H1 (cell line): ENCODE measurements at places on chromosomes 5 and 9. TPM values are rescaled to one million over a fixed set of nuclear protein-coding genes. Genes with fewer than 3 reads are reported as not detected.

BTNL3 gene
- total RNA-seq, result not detected in 2 replicates

GRXCR2 gene
- not detected in 2 replicates for total RNA-seq

GRCh38 chr9:14768405-14769229, 46.1 kb upstream of the CER1 start:
- DNase-seq, result no peak

DNA sequence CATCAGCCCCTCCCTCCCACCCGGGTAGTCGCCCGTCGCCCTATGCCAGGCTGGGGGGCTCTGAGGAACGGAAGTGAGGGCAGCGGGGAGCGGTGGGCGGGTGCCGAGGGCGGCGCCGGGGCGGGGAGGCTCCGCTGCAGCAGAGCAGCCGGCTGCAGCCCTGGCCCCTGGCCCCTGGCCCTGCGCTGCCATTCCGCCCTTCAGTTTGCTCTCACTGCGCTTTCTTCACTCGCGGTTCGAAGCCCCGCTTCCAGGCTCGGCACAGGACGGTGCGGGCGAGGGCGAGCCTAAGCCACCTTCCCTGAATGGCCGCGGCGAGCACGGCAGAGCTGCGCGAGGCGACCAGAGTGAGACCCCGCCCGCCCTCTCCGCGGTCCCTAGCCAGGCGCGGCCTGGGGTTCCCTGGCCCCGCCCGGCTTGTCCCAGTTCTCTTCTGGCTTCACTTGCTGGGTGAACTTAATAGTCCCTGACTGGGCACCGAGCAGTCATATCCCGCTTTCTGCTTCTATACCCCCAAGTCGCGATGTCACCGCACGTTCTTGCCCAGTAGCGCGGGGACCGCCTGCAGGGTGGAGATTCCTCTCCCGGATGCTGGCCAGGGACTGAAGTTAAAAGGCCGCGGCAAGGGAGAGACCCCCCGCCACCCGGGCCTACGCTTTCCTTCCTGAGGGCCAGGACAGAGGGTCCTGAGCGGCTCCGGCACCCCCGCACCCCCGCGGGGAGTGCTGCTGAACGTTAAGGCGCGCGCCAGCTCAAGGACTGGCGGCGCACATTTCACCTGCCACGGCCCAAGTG, 623 bp upstream of the TRIM36 start:
- peak; percentile 85 for DNase-seq

- no peak for DNase-seq
Measured at GRCh38 chr5:139808481-139809330, 13.1 kb downstream of the PSD2 start.

NEUROG1 gene
- total RNA-seq, result not detected in 2 replicates

GRAMD2B gene
- total RNA-seq, result 9.4 and 11.7 TPM in 2 replicates

GRCh38 chr9:5835808-5836207, 2.9 kb upstream of the ERMP1 start:
- DNase-seq, result no peak

GRCh38 chr9:8429768-8430167, 630.2 kb upstream of the DMAC1 start:
- no peak for DNase-seq
